ENCODE measurements at places on chromosomes 7 and 10.

DNA sequence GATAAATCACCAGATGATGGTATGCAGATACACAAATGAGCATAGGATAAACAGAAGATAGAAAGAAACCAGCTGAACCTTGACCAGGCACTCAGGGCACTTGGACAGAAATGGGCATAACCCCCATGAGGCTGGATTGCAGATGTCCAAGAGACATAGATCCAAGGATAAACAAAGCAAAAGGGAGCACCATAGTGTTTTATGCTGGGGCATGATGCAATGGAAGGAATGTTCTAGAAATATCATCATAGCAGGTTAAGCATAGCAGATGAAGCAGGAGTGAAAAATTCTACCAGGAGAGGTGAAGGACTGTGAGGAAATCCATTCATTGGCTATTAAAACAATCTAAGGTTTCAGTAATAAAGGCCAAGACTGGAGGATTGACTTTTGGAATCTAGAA lies 70.5 kb upstream of the TES start:
- DNase-seq, result no peak

- no peak for DNase-seq
These were observed 1077.6 kb downstream of the TYW1 start for GRCh38 chr7:68074242-68074641.

- DNase-seq, result no peak
These were observed 16.4 kb downstream of the NACAD start for GRCh38 chr7:45072131-45073030.

GRCh38 chr7:88666626-88667025 lies 92.9 kb upstream of the ZNF804B start:
- no peak for DNase-seq

DNA sequence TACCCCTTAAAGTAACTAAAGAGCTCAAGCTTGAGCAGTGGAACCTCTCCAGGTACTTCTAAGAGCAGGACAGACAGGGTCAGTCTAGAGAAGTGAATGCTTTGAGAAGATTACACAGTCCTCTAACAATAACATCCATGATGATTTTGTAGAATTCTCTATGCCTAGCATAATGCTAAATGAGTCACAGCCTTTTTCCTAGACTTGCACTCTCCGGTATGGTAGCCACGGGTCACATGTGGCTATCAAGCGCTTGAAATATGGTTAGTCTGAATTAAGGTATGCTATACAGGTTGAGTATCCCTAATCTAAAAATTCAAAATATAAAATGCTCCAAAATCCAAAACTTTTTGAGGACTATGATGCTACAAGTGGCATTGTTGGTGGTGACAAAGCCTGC lies 166.6 kb upstream of the MKLN1 start:
- no peak for DNase-seq

DNA sequence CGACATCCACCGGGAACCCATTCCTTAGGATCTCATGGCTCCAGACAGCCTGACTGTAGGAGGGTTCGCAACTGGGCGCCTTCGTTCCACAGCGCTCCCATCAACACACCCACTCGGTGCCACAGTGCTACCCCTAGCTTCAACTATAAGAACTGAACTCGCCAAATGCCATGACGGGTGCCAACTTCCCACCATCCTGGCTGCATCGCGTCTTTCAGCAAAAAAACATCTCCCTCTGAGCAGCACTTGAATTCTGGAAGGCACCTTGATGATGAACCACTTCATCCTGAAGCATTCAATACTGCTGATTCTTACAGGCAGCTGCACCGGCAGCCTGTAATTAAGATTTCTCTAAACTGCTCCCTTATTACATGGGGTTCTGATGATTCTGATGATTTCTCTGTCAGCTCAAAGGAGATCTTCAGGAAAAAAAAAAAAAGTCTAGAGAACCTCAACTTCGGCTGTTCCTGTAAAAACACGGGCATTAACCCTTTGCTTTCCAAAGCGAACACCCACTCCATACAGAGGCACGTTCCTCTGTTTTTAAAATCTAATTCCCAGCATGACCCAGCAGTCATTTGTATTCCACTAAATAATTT lies 1.3 kb downstream of the CYTH3 start:
- DNase-seq, result peak; percentile 58

GRCh38 chr10:33382921-33383713 lies 48.6 kb upstream of the NRP1 start:
- DNase-seq, result no peak

- DNase-seq, result no peak
These were observed 50.9 kb upstream of the TM9SF3 start for GRCh38 chr10:96637709-96638108.

DNA sequence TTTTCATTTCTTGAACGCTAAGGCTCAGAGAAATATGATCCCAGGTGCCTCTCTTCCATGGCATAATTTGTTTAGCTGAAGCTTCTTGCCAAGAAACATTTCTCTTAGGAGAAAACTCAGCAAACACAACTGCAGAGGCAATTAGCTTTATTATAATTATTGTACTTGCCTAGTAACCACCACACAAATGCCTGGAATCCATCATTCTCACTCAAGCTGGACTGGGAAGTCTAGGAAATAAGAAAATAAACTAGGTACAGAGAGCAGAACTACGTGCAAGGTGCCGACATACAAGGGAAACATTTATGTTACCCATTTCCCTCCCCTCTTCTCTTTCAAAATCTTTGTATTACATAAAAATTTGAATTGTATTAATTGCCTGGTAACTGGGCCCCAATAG lies 15.1 kb downstream of the SLC35B4 start:
- no peak for DNase-seq

DNA sequence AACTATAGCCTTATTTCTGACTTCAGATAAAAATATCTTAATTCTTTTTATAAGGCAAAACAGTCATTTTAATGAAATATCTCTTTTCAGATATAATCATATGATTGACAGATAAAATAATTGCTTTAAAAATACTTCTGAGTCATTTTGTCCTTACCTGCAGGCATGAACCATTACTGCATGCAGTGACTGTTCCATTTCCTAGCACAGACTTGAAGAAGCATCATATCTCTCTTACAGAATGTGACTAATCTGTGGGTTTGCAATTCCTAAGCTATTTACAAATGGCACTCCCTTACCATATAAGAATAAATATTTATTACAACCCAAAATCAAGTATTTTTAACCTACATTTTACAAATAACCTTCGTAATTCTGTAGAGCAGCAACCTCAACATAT lies 120.7 kb downstream of the SRPK2 start:
- DNase-seq, result no peak

DNA sequence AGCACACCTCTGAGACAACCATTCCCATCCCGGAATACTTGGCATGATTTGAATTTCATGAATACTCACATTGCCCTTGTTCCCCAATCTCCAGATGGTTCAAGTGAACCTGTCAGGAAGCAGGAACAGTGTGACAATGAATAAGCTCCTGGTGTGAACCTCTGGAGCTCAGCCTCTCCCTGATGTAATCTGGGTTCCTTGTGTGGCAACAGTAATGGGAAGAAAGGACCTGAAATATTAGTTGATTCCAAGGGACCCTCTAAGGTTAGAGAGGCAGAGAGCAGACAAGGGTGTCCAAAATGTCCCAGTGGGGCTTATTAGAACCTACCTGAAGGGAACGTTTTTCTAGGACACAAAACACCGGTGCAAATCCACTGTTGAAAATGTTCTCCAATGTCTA lies 8.5 kb downstream of the OR2A7 start:
- no peak for DNase-seq

DNA sequence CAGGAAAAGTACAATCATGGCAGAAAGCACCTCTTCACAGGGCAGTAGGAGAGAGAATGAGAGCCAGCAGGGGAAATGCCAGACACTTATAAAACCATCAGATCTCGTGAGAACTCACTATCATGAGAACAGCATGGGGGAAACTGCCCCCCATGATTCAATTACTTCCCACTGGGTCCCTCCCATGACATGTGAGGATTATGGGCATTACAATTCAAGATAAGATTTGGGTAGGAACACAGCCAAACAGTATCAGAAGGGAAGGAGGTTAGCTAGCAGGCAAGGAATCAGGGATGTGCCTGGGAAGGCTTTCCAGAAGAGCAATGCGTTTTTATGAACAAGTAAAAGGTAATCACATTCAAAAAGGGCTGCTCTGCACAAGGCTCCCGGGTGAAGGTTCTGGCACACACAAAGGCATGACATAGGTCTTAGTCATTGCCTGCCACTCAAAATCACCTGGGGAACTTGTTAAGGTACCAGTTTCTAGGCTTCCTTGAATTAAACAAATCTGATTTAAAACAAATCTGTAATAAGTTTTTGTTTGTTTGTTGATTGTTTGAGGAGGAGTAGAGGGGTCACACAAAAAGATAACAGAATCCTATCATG lies 40.9 kb downstream of the BMPER start:
- DNase-seq, result no peak

GRCh38 chr7:23721456-23721855 lies 11.4 kb downstream of the STK31 start:
- no peak for DNase-seq

Measured in CD8-positive, alpha-beta memory T cell (primary cell).